ENCODE measurements at places on chromosomes 16 and 17. TPM values are rescaled to one million over a fixed set of nuclear protein-coding genes. Genes with fewer than 3 reads are reported as not detected.

DNA sequence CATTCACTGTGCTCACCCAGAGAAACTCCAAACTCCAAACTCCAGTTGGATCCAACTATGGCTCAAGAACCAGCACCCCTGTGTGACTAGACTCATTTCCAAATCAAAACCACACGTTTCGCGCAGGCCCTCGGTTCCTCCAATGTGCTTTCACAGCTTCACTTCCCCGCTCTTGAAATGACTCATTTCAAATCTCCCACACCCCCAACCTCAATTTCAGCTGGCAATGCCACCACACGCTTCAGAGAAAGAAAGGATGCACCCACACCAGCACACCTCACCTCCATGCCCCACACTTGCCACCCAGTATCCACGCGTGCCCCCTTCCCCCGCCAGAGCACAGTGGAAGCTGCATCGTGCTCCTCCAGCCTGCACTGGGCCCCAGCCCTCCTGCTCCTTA, 9.0 kb downstream of the TMEM92 start:
- DNase-seq: no peak
- no peaks in the 10 kb centered on the region for H3K36me3 ChIP-seq
- no peak overlapping the region for H3K4me3 ChIP-seq
- no peak overlapping the region for H3K27ac ChIP-seq

- H3K27ac ChIP-seq: no peak overlapping the region
- no peaks in the 10 kb centered on the region for H3K36me3 ChIP-seq
- H3K4me3 ChIP-seq: no peak overlapping the region
- no peak for DNase-seq
- peaks cover 7% of the 10 kb centered on the region for H3K27me3 ChIP-seq
Observed at GRCh38 chr16:56895813-56896212, 30.8 kb downstream of the SLC12A3 start.

DNA sequence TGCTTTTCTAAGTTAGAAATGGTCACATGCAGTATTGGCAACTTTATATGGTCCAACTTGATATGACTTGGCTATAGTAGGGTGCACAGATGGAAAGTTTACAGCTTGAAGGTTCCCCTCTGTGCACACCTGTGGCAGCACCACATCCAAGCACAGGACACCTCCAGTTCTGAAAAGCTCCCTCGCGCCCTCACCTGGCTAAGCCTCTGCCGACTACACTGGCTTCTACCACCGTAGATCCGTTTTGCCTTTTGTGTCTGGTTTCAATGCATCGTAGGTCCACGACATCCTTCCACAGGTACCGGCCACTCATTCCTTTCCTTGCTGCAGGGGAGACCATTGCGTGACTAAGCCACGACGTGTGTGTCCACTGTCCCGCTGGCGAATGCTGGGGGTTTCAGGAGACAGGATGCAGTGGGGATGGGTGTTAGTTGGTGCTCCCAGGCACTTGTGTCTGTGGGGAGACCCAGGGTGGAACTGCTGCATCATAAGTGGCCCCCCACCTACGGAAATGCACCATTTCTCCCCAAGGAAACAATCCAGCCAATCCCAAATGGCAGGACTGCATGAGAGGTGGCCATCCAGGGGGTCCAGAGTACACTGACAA, 4.9 kb upstream of the RASD1 start:
- H3K36me3 ChIP-seq: no peaks in the 10 kb centered on the region
- no peaks in the 10 kb centered on the region for H3K4me1 ChIP-seq
- no peak overlapping the region for H3K27ac ChIP-seq
- DNase-seq: no peak
- H3K27me3 ChIP-seq: peaks cover 11% of the 10 kb centered on the region

The PNMT gene
- total RNA-seq: 2.5 TPM

- H3K36me3 ChIP-seq: no peaks in the 10 kb centered on the region
- no peak for DNase-seq
- H3K4me1 ChIP-seq: peaks cover 8% of the 10 kb centered on the region
- H3K27ac ChIP-seq: no peak overlapping the region
- peaks cover 18% of the 10 kb centered on the region for H3K27me3 ChIP-seq
Observed at GRCh38 chr17:15954222-15954621, 9.3 kb downstream of the ADORA2B start.

GRCh38 chr17:27986805-27987684, 55.4 kb upstream of the NLK start:
- no peak overlapping the region for H3K4me3 ChIP-seq
- H3K27ac ChIP-seq: no peak overlapping the region
- no peak for DNase-seq
- peaks cover 11% of the 10 kb centered on the region for H3K27me3 ChIP-seq

DNA sequence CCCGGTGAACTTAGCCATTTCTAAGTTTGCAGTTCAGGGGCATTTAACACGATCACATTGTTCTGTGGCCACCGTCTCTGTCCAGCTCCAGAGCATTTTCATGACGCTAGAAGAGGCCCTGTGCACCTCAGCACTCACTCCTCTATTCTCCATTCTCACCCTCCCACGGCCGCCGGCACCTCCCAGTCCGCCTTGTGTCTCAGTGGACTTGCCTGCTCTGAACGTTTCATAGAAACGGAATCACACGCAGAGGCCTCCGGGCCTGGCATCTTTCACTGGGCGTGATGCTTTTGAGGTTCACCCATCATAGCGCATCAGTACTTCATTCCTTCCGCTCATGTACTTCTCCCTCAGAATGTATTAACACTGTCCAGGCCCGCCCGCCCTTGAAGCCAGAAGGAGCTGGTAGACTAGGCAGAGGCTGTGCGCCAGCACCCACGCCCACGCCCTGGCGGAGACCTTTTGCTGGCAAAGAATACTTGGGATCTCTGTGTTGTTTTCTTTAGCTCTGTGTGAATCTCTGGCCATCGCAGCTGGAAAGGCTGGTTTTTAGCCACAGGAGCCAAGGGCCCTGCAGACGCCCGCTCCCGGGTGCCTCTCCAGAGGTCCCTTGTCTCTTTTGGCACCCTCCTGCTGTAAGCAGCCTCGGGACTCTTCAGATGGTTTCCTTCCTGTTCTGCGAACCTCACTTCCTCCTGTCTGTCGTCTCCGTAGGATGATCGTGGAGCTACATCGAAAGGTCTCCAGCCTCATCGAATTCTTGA, 23.4 kb upstream of the JPT2 start:
- H3K4me1 ChIP-seq: no peaks in the 10 kb centered on the region
- H3K36me3 ChIP-seq: peaks cover 22% of the 10 kb centered on the region
- H3K4me3 ChIP-seq: no peak overlapping the region
- H3K27ac ChIP-seq: no peak overlapping the region

The SLC4A1 gene
- not detected for total RNA-seq

DNA sequence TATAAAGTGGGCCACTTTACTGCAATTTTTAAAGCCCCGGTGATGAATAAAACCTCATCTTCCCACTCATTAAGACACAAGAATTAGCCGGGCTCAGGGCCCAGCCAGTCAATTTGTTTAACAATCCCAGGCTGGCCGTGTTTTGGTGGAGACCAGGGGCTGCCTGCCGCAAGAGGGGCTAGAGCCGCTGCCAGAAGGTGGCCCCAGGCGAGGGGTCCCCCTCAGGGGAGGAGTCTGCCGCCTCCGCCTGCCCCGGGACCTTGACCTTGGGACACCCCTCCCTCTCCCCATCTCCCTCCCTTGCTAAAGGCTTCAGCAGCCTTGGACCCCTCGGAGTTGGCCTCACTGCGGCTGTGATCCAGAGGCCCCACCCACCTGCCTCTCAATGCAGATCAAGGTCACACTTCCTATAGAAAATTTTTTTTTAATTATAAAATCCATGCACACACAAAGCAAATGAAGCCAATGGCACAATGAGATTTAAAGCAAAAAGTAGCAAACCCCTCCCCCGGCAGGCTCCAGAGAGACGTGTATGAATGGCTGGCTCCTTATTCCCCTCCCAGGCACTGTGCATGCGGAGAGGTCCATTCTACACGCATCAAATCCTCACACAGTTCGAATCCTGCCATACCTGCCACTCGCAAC, 23.0 kb upstream of the SLC38A10 start:
- no peaks in the 10 kb centered on the region for H3K27me3 ChIP-seq
- DNase-seq: no peak
- no peak overlapping the region for H3K4me3 ChIP-seq
- H3K27ac ChIP-seq: no peak overlapping the region

DNA sequence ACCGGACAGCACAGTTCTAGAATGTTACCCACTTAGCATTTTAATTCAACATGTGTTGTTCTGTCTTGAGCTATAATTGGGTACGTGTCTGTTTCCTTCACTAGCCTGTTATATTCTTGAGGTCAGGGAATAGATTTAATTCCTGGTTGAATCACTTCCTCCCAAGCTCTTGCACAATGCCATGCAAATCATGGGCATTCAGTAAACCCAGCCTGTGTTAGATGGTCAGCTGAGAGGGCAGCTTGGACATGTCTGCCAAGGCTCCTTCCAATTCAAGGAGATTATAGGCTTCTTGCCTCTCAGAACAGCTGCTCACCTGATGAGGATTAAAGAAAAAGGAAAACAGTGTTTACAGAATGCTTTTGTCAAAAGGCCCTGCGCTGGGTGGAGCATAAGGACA, 12.6 kb downstream of the C1QTNF1 start:
- no peak overlapping the region for H3K27ac ChIP-seq
- no peak for DNase-seq
- no peaks in the 10 kb centered on the region for H3K36me3 ChIP-seq
- no peaks in the 10 kb centered on the region for H3K4me1 ChIP-seq

The ITGAL gene
- total RNA-seq: 0.53 TPM

DNA sequence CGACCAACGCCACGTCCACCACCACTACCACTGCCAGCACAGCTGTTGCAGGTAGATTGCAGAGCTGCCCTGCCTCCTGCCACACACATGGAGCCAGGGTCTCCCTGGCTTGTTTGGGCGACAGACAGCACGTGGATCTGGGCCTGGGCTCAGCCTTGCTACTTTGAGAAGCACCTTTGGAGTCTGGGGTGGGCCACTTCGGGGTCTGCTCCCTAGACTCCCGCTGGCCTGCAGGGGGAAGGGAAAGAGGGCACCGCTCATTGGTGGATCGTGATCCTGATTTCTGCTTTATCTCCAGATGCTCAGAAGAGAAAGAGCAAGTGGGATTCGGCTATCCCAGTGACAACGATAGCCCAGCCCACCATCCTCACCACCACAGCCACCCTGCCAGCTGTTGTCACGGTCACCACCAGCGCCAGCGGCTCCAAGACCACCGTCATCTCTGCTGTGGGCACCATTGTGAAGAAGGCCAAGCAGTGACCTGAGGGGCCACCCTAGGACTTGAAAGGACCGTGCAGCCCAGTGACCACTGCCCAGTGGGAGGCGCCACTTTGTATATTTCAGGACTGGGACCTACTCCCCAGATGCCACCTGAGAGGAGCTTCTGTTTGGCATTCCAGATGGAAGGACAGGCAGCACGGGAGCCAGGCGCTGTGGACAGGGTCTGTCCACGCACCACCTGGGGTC, 15.1 kb upstream of the ITGB4 start:
- no peak overlapping the region for H3K27ac ChIP-seq
- peaks cover 3% of the 10 kb centered on the region for H3K27me3 ChIP-seq
- no peaks in the 10 kb centered on the region for H3K4me1 ChIP-seq
- H3K4me3 ChIP-seq: no peak overlapping the region
- DNase-seq: no peak
- H3K36me3 ChIP-seq: peaks cover 12% of the 10 kb centered on the region

- H3K36me3 ChIP-seq: no peaks in the 10 kb centered on the region
- no peak for DNase-seq
- no peak overlapping the region for H3K27ac ChIP-seq
- H3K27me3 ChIP-seq: peaks cover 22% of the 10 kb centered on the region
Observed at GRCh38 chr17:44956998-44957981, 9.7 kb upstream of the KIF18B start.

- DNase-seq: no peak
- H3K36me3 ChIP-seq: peaks cover 2% of the 10 kb centered on the region
- no peak overlapping the region for H3K27ac ChIP-seq
- H3K4me1 ChIP-seq: no peaks in the 10 kb centered on the region
Observed at GRCh38 chr17:22600644-22601298, 908.4 kb downstream of the KCNJ18 start.

The NETO2 gene
- 54.5 TPM for total RNA-seq

The IRF8 gene
- total RNA-seq: 2.0 TPM

GRCh38 chr16:64858076-64858475, 263.8 kb downstream of the CDH11 start:
- no peaks in the 10 kb centered on the region for H3K4me1 ChIP-seq
- no peak overlapping the region for H3K27ac ChIP-seq
- DNase-seq: no peak
- no peak overlapping the region for H3K4me3 ChIP-seq

DNA sequence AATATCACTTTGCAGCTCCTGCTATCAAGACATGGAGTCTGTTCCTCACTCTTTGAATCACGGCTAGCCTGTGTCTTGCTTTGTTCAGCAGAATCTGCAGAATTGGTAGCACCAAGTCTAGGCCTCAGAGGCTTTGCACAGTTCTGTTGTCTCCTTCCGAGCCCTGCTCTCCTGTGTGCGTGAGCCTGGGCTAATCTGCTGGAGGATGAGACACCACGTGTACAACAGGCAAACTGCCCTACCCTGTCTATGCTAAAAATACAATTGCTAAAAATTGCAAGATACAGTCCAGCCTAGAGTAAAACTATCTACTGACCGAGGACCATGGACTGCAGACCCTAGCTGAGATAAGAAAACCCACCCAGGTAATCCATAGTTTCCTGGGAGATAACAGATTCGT, 484.7 kb downstream of the NPIPA7 start:
- DNase-seq: no peak
- H3K27me3 ChIP-seq: peaks cover 5% of the 10 kb centered on the region
- no peak overlapping the region for H3K27ac ChIP-seq

DNA sequence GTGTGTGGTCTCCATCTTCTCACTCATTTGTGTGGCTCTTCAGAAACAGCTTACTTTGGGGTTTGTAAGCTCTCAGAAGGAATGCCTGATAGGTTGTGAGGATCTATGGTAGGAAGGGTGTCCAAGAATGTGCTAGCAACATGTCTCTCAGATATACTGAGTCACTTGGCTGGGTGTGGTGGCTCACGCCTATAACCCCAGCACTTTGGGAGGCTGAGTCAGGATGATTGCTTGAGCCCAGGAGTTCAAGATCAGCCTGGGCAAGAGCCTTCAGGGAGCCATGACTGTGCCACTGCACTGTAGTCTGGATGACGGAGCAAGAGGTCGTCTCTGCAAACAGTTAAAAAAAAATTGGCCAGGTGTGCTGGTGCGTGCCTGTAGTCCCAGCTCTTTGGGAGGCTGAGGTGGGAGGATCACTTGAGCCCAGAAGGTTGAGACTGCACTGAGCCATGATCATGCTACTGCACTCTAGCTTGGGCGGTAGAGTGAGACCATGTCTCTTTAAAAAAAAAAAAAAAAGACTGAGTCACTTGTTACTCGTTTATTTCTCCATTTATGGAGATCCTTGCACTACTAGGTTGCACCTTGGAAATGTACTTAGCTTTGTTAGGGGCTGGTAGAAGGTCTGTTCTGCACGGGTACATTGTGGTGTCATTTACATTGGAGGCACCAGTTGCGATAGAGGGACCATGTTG, 232.0 kb downstream of the SNX29 start:
- peaks cover 12% of the 10 kb centered on the region for H3K4me1 ChIP-seq
- no peaks in the 10 kb centered on the region for H3K27me3 ChIP-seq
- no peaks in the 10 kb centered on the region for H3K36me3 ChIP-seq
- no peak overlapping the region for H3K4me3 ChIP-seq
- H3K27ac ChIP-seq: no peak overlapping the region
- DNase-seq: no peak

All from progenitor cell of endocrine pancreas (in vitro differentiated cells).